DMS153 (cell line): ENCODE measurements at places on chromosomes 4 and X.

DNA sequence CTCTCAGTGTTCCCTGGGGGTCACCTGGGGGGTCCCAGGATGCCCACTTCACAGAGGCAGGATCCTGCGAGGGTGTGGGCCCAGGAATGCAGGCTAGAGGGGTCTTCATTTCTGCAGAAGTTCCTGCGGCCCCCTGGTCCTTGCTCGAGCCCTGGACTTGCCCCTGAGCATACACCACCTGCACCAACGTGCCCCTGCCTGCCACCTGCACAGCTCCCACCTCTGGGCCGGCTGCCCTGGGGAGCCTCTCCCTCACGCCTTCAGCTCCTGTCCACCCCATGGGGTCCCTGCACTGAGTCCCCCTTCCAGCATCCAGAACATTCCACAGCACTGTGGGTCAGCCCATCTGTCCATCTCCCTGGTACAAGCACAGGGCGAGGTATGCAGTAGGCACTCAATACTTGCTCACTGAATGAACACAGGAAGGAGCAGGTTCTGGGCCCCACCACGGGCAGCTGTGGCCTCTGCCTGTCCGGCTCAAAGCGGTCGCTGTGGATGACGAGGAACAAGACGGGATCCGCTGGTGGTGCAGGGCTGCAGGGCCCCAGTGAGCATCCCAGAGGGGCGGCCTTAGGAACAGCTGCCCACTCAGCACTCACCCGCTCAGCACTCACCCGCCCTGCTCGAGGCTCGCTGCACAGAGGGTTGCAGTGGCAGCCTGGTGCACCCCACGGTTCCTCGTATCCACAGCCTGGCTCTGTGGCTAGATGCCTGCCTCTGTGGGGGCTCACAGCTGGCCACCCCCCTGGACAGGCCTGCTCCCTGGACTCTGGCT is 70.5 kb upstream of the MXD4 start:
- no peak for DNase-seq

GRCh38 chr4:151092488-151092887 is 6.9 kb upstream of the RPS3A start:
- no peak for DNase-seq

GRCh38 chrX:64885850-64886249 is 90.4 kb downstream of the ZC4H2 start:
- DNase-seq: no peak

DNA sequence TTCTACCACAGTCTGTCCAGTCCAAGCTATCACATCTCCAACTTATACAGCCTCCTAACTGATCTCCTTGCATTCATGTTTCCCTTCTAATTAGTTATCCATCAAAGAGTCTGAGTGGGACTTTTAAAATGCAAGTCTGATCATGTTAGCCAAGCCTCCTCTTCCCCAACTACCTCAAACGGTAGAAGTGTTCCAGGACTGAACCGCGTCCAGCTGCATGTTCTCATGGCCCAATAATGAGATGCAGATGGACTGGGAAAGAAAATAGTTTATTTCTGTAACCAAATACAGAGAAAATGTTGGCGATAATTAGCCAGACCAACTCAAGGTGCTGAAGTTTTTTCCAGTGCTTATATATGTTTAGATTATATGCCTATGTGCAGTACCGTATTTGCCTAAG is 46.6 kb upstream of the PPP1R2C start:
- DNase-seq: no peak

DNA sequence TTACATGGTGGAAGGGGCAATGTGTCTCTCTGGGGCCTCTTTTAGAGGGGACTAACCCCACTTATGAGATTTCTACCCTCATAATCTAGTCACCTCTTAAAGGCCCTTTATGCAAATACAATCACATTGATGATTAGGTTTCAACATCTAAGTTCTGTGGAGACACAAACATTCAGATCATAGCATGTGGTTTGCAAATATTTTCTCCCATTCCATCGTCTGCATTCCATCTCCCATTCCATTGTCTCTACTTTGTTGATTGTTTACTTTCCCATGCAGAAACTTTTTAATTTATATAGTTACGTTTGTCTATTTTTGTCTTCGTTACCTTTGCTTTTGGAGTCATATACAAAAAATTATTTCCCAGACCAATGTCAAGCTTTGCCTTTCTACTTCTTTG is 927.5 kb upstream of the INTU start:
- DNase-seq: no peak

GRCh38 chrX:13906093-13906492 is 89.2 kb upstream of the GPM6B start:
- DNase-seq: no peak

GRCh38 chr4:25938787-25939186 is 24.8 kb downstream of the SMIM20 start:
- DNase-seq: no peak

DNA sequence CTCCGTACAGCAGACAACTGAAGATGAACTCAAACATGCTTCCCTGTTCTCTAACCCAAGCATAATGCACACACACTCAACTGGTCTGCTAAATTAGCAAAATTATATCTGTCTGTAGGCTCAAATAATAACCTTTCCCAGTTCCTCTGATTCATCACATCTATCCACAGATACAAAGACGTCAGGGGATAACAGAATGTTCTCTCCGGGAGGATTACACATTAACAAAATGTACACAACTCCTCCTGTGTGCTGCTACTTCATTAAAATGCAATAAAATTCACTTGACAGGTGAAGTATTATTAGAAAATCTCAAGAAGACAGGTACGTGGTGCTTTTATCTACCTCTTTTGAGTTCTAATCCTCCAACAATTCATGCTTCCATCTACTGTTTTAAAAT is 57.4 kb downstream of the FAT1 start:
- no peak for DNase-seq

GRCh38 chrX:26262121-26262523 is 46.2 kb downstream of the MAGEB5 start:
- no peak for DNase-seq

DNA sequence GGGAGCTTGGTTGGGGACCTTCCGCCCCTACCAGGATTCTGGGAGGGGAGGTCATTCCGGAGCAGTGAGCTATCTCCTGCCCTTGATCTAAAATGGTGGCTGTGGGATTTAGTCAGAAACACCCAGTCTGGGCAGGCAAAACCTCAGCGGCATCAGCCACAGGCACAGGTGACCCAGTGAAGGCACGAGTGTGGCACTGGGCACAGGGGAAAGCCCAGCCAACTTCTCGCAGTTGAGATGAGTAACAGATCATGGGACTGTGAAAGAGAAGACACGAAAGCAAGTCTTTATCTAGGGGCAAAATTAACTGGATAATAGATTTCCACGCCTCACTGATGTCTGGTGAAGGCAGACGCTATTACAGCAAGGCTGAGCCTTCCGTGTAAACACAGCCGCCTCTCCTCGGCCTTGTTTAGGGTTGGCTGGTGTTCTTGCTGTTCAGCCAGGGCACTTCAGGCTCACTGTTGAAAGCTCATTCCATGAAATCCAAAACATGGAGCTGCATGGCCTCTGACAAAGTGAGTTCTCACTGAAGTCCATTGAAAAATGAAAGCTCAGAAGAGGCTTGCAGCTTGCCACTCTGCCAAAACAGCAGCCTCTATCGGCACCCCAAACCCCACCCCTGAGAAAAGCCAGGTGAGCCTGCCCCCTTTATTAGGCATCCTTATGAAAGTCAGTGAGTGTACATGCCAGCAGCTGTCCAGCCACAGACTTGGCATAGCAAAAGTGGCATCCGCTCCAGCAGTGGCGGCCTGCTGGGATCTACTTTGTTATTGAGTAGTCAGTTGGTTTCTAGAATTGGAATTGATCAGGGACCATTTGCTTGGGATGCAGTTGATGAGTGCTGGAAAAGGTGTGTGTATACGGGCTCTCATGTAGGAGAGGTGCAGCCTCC is 102.3 kb upstream of the MTM1 start:
- no peak for DNase-seq

GRCh38 chr4:52866734-52867133 is 4.6 kb downstream of the RASL11B start:
- no peak for DNase-seq
